ENCODE measurements at places on chromosomes 5 and 9.

DNA sequence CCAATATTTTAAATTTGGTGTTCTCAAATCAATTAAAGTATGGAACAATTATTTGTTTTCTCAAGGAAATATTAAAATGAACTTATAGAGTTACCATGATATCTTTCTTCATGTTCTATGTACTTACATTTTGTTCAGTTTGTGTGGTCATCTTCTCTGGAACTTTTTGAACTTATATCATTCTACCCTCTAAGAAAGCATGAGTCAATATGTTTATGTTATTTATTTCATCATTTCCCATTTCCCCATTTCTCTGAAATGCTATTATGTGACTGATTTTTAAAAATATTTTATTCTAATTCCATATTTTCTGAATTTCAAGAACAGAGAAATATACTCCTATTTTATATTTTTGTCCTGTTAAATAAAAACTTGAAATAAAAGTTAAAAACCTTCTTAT, 123.5 kb upstream of the ACOT12 start:
- DNase-seq: no peak

DNA sequence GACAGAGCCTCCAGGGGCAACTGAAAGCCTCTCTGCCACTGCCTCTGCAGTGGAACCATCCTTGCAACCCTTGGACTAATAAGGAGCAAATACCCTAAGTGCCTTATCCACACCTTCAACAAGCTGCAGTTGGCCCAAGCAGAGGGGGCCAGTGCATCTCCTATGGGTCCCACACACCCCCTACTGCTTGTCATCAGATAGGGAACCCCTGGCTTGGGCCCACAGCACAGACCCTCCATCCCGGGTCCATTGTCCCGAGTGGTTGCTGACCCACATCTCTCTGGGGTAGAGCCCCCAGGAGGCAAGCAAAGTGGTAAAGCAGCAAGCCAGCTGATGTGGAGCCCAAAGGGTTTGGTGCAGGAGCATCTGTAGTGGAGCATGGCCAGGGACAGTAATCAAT, 119.5 kb downstream of the PJA2 start:
- DNase-seq: no peak

- no peak for DNase-seq
These were observed 57.4 kb downstream of the ATPSCKMT start for GRCh38 chr5:10192309-10192708.

DNA sequence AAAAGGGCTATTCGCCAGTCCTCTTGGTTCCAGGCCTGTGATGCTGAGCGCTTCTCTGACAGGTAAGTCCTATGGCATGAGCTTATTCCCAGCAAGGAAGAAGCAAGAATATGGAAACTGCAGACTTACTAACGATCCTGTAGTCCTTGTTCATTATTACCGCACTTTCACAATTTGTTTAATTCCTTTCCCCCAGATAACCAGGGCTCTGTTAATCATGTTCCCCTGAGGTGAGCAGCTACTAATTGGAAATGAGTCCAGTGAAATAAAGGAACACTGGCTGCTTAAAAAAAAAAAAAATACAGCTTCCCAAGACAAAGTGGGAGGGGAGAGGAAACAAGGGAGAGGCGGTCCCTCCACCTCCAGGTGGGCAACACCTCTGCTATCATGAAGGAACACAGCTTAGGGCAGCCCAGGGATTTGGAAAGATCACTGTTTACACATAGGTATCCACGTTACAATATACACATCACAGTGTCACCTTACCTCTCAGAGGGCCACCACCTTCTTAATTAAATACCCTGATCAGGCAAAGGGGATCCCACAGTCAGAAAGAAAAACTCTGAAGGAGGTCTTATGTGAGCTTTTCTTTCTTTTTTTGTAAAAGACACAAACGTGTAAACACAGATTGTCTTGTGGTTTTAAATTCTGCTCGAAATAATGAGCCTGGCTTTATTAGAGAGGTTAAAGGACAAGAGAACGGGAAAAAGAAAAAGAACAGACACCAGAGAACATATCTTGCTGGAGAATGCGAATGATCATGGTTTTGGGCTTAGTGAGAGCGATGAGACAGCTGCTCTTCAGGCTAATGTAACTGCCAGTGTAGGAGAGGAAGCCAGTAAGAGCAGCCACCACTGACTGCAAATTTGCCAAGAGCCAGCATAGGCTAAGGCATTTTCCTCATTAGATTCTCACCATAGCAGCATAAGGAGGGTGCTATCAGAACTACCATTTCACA, 258.6 kb downstream of the CRB2 start:
- DNase-seq: no peak

DNA sequence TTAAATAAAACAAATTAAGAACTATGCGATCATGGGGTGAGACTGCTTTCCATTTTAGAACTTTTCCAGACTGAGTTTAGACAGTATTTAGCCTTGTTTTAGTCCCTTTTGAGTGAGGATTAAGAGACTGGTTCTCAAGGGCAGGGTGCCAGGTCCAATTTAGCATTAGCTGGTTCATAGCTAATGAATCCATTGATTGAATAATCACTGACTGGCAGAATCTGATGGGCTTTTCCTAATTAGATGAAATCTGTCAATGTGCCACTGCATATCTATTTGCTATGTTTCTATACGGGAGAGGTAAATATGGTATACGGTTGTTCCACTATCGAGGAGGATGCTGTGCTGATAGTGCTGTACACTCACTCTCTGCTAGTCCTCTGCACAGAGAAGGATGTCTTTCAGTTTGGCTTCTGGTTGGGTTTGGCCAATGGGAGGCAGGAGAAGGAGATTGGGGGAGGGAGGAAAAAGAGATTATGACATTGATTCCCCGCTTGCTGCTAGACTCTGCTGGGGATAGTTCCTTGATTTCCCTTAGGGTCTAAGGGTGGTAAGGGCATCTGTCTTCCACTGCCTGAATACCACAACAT, 496.6 kb downstream of the CTNND2 start:
- no peak for DNase-seq

DNA sequence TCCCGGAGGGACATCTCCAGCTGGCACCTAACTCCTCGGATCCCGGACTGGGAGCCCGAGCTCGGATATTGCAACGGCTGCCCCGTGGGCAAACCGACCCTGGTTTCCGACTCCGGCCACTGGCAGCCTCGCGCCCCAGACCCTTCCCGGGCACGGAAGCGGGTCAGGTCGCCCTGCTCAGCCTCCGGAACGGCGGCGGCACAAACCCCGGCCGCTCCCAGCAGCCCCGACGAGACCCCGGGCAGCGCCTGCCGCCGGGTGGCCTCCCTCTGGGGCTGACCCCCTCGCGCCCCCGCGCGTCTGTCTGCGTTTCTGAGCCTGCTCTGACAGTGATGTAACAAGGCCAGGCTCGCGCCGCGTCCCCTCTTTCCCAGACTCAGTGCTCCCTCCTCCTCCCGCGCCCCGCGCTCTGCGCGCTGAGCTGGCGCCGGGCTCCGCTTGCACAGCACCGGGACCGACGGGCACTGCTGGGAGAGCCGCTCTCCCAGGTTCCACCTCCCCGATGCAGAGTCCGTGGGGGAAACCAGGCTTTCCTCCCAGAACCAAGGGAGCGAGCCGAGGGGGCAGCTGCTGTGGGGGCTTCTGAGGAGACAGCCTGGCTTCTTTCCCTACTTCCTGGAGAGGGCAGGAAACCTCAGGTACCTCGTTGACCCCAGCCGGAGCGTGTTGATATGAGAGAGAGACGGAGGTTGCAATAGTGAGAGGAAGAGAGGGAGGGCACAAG, at the start of gene TMEM215:
TMEM215 (plus strand) TSS at position 373 of the 724 bp plus-strand sequence. CDS start 644 bp downstream, outside the sequence.
- DNase-seq: no peak

DNA sequence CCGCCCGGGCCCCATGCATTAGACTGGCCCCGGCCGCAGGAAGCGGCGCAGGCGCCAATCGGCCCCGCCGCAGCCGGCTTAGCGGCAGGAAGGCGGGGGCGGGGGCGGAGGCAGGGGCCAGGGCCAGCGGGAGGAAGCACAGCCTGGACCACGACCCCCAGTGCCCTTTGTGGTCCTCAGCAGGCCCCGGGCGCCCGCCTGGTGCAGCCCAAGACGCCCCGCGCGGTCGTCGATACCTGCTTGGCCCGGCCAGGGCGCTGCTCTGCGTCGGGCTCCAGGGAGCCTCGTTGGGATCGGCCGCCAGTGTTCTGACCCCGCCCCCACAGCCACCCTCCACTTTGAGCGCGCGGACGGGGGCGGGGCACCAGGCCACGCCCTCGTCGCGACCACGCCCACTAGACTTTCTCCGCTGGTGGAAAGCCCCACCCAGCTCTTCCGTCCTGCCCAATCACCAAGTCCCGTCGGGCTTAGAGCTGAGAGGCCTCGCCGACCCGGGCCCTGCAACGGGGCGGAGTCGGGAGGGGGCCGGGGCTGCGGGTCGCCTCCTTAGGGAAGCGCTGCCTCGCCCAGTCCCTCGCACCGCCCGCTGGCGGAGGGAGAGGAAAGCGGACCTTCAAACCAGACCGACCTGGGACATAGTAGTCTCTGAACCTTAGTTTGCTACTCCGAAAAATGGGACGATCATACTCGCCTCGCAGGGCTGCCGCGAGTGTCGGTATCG, at the start of gene PDLIM7:
PDLIM7 (minus strand) TSS at position 313 of the 721 bp plus-strand sequence. CDS start 1,092 bp downstream, outside the sequence.
- peak; percentile 95 for DNase-seq

DNA sequence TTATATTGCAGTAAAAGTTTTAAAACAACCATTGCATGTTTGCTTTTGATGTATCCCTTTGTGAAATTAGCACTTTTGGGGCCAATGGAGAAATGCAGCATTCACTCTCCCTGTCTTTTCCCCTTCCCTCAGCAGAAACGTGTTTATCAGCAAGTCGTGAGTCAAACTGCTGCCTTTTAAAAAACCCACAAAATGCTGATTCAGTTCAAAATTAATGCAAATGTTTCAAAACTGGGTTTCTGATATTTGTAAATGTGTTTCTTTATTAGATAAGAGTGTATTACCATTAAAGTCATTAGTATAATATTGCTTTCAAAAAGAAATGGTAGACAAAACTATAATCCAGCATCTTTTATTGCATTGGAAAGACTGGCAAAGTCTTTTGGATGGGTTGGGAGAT, 47.3 kb downstream of the RAD23B start:
- no peak for DNase-seq

DNA sequence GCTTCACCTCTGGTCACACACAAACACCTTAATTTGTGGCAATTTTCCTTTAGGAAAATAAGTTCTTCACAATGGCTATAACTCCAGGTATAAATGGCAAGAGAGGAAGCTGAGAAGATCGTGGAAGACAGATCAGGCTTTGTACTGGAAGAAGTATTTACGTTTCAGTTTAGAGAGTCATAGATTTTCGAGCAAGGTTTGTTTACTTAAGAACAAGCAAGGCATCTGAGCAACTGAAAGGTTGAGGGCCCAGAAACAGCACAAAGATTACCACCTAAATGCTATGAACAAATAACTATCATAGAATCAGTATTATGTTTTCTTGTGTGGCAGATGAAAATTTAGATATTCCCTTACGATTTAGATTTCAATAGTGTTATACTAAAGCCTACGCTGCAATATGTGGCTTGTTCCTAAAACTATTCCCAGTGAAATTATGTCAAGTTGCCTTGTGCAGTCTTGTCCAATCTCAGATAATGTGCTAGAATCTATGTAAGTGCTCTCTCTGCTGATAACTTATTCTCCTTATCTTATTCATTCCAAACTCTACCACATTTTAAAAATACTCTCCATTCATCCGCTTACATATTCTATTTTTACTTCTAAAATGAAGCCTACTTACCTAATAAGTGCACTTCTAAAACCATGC, 6.7 kb downstream of the SLCO4C1 start:
- DNase-seq: no peak

DNA sequence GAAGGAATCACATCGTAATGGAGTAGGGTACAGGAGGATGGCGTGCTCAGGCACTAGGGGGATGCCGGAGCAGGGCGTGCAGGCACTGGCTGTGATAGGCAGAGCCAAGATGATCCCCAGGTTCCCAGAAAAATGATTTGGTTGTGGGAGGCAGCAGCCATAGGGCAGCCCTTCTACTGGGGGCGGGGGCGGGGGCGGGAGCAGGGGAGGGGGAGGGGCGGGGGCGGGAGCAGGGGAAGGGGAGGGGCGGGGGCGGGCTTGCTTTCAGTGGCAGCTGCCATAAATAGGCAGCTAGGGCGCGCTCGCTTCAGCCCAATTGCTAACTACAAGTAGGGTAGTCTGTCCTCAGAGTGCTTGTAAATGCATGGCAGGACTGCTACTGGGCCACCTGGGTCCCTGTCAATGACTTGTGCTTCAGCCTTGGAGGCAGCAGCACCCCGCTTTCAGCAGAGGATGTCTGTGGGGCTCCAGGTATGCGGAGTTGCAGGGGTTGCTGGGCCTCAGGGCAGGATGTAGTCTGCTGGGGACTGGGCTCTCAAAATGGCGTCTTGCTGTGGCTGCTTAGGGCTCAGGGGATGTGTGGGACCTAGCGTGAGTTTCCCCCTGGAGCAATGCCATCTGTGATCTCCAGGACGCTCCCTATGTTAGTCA, 354.3 kb downstream of the RAB3C start:
- no peak for DNase-seq

DNA sequence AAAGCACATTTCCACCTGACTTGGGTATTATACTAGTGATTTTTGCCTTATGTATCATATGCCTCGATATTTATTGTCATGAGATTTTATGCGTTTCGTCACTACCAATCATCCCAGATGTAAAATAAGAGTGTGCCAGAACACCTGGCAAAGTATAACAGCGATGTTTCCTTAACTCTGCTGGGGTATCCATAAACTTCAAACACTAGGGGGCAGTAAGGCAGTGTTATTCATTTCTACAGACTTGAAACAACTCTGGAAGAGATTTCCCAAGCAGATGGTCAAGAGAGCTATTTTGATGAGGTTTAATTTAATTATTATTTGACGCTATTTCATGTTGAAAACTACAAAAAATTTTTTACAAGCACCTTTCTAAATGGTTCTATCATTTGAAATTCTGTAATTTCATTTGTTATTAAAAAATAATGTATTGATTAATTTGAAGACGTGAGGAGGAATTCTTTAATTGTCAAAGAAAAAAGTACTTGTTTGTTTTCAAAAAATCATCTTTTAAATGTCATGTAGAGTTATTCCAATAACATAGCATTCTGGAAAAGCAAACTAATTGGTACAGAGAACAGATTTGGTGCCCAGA, 388.5 kb upstream of the CTNND2 start:
- DNase-seq: no peak

- DNase-seq: no peak
These were observed 32.9 kb downstream of the LHFPL2 start for GRCh38 chr5:78615697-78616096.

DNA sequence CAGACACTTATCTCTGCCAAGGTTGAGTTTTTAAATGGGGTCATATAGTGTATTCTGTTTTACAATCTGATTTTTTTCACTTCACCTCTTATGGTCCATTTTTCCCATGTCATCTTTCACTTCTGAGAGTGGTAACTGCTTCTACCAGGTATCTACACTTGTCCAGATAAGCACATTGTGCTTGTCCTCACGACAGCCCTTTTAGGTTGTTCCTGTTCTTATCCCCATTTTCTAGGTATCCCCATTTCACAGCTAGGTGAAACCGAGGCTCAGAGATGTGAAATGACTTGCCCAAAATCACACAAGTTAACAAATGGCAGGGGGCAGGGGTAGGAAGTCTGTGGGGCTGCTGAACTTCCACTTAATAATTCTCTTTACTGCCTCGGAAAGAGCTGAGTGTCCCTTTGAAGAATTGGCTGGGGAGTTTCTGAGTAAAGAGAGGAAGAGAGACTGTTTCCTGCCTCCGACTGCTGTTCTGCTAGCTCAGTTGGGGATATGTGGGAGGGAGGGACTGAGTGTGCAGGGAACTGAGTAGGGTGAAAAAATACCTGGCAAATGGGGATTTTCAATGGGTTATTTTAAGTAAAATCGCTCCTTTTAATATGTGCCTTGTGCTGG, 255.4 kb downstream of the GRIA1 start:
- DNase-seq: no peak

Data from activated T-cell treated with anti-CD3 and anti-CD28 coated beads, Interleukin-2, amount 50 U/mL, for 72 hours (primary cell).